ENCODE measurements at places on chromosomes 12 and 14. TPM values are rescaled to one million over a fixed set of nuclear protein-coding genes. Genes with fewer than 3 reads are reported as not detected.

DNA sequence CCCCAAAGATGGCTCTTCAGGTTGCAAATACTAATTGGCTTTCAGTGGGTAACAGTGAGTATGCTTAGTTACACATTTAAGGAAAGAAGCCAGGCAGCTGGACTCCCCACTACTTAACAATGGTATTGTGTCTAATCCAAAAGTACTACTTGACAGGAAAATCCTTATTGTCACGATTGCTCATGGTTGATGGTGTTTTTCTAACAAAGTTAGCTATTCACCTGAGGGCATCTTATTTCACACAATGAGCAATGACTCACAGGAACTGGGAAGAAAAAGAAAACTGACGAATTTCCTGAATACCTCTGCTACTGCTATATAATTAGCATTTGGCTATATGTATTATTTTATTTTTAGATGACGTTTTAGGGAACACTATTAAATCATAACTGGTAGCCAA, 33.4 kb upstream of the ALG10 start:
- DNase-seq: no peak

DNA sequence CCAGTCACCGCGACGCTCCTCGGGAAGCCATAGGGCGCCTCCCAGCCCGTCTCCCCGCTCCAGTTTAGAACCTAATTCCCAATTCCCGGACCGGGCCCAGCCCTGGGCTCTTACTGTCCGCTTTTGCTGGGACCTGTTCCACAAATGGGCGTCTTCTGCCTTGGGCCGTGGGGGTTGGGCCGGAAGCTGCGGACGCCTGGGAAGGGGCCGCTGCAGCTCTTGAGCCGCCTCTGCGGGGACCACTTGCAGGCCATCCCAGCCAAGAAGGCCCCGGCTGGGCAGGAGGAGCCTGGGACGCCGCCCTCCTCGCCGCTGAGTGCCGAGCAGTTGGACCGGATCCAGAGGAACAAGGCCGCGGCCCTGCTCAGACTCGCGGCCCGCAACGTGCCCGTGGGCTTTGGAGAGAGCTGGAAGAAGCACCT, 797 bp downstream of the UNG start:
- no peak for DNase-seq

DNA sequence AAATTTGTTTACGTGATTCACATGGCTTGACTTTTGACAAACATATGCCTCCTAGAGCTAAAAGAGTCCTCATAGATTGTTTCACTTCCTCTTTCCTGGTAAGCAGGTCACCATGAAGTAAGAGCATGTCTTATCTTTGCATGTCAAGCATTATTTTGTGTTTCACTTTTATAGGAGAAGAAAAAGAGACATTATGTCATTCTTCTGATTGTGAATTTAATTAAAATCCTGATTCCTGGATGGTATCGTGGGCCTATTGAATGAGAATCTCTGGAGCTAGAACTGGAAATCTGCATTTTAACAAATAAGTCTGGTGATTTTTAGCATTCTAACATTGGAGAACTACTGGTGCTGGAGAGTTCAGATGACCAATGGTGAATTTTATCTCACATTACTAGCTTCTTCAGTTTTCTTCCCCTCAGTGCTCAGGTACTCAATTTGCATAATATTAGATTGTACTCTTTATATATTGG, 218.6 kb upstream of the ATP2B1 start:
- peak; percentile 92 for DNase-seq

DNA sequence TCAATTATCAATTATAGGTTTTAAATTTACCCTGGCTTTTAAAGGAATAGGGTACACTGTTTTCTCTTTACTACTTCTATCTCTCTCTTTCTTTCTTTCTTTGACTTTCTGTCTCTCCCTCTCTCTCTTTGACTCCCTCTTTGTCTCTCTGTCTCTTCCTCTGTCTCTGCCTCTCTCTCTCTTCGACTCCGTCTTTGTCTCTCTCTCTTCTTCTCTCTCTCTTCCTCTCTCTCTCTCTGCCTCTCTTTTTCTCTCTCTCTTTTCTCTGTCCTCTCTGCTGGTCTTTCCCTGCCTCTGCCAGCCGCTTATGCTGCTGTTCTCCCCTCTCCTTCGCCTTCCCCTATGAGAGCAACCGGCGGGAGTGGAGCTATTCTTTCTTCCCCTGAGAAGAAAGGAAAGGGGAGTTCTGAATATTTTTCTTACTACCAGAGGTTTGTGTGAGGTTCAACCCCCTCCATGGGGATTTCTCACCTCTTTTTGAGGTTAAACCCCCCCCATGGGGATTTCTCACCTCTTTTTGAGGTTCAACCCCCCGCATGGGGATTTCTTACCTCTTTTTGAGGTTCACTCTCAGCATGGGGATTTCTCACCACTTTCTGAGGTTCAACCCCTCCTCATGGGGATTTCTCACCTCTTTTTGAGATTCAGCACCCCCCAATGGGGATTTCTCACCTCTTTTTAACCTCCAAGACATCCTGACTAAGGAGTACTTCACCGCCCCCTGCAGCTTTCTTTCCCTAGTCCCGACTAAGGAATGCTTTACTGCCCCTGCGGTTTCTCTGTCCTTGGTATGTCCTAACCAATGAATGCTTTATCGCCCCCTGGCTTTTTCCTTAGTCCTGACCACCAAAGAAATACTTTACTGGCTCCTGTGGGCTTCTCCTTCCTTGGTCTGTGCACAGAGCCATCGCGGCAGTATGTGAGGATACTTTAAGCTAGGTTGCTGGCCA, 27.4 kb upstream of the DDHD1 start:
- DNase-seq: peak; percentile 7

Gene MUCL1
- total RNA-seq: not detected

Gene NFATC4
- 130 TPM for total RNA-seq

Gene SLC22A17
- total RNA-seq: not detected

Gene SLC6A15
- total RNA-seq: not detected

- DNase-seq: no peak
Observed at GRCh38 chr12:21223930-21224329, 92.9 kb downstream of the SLCO1B1 start.

DNA sequence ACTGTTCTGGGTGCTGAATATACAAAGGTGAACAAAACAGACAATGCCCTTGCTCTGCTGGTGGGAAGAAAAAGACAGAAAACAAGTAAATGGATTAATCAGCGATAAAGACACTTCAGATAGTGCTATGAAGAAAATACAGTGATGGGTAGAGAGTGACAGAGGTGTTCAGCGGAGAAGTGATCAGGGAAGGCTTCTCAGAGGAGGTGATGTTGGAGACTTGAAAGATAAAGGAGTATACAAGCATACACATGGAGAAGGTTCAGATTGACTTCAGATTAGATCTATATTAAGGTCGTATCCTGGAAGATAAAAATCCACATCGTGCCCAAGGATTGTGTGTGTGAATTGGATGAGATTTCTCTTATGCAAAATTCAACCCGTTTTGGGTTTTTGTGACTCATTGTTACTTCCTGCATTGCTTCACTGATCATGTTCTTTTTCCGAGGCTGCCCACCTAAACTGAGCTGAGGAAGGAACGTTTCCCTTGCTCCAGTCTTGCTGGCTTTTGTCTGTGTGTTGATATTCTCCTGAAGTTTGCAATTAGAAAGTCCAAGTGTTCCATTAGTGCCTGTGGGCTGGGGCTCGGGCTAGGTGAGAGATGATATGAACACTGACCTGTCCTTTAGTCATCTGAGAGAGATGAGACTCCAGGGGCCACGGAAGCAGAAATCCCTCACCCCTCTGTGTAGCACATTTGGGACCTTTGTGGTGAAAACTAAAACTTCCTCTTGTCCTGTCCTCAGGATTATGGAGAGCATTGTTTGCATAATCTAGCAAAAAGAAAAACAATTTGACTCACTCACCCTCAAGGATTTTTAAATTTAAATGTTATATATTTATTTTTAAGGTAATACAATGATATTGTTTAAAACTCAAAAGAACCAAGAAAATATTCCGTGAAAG, 27.6 kb downstream of the PLXNC1 start:
- DNase-seq: peak; percentile 37

Gene BAZ2A
- 153 TPM for total RNA-seq

DNA sequence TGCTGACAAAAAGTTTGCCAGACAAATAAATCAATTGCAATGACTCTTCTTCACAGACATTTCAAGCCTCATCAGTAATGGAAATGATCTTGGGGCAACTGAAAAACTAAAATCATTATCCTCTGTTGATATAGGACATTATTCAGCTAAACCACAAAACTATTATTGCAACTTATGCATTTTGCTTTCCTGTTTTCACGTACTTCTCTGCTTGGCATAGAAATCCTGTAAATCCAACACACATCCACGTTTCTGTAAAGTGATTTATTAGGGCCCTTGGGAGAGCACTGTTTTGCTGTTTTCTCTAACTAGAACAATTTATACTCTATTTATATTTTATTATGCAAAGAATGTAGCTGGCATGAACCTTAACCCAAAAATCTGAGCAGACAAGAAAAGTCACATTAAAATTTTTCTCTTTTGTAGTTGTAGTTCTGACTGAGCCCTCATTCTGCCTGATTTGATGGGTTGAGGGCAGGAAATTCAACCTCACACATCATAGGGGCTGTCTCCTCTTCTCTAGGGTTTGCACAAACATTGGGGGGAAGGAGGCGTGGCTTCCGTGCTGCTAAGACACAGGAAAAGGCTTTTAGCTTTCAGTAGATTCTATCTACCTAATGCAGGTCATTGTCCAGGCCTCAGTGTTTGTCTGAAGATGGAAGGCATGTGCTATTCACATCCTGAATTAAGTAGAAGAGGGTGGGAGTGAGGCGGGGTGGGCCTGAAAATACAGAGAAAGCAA, 11.5 kb upstream of the NUP107 start:
- DNase-seq: peak; percentile 41

GRCh38 chr14:76767681-76768656, 6.7 kb downstream of the VASH1 start:
- peak; percentile 8 for DNase-seq

- no peak for DNase-seq
Observed at GRCh38 chr12:19410211-19410610, 29.1 kb upstream of the AEBP2 start.

DNA sequence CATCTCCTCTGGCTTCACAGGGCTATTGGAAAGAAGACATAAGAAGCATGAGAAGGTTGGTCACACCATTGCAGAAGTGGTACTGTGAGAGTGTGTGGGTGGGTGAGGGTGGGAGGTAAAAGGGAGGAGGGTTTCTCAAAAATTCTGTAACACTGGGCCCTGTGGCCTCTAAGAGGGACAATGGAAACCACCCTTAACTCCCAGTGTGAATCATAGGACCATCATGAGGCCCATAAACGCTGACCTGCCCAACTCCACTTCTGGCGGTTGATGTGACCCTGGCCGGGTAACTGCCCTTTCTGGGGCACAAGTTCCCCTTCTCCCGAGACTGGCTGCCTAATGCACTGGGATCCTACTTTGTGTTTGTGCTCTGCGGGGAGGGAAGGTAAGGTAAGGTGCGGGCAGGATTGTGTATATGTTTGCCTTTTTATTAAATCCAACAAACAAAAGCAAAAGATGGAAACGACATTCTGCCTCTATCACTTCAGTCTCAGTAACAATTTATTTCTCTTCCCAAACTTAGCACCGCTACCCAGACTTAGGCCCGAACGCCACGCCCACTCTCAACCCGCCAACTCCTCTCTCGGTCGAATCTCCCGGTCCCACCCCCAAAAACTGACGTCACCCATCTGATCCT, 551 bp downstream of the METTL1 start:
- peak; percentile 92 for DNase-seq

DNA sequence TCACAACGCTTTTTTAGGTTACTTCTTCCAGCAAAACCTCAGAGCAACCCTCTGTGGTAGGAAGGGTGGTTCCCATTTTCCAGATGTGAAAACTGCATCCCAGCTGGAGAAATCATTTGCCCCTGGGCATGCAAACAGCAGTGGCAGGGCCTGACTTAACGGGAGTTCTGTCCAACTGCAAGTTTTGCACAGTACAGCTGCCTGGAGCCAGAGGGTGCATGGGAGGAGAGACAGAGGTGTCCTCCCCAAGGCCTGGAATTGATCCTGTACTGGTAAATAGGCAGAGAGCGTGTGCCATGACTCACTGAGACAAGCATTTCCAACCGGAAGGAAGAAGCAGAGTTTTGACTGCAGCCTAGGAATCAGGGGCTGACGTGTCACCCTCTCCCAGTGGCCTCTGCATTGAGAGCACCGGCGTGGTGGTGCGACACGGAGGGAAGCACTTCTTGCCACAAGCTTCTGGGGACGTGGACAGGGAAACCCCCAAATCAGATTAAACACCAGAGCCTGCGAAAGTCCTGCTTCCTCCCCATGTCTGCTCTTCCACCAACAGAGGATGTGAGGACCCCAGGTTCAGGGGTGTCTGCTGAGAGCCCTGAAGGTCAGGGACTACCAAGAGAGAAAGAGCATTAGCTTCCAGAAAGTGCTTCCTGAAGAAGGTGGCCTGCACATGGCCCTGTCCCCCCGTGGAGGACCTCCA, 19.0 kb upstream of the SERPINA4 start:
- DNase-seq: no peak

DNA sequence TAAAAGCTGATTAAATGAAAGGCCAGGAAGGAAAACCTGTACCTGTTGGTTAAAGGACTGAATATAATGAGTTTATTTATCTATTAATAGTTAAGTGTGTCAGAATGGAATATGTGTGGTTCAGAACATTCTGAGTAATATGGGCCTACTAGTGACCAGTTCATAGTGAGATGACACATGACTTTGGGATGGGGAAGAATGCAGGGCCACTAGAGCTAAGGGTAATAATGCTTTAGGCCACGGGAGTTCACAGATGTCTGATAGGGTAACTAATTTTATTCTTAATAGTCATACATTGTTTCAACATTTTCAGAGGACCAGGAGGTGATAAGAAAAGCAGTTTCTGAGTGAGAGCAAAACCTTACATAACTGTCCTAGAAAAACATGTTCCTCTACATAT, 247.8 kb upstream of the OR4E1 start:
- no peak for DNase-seq

DNA sequence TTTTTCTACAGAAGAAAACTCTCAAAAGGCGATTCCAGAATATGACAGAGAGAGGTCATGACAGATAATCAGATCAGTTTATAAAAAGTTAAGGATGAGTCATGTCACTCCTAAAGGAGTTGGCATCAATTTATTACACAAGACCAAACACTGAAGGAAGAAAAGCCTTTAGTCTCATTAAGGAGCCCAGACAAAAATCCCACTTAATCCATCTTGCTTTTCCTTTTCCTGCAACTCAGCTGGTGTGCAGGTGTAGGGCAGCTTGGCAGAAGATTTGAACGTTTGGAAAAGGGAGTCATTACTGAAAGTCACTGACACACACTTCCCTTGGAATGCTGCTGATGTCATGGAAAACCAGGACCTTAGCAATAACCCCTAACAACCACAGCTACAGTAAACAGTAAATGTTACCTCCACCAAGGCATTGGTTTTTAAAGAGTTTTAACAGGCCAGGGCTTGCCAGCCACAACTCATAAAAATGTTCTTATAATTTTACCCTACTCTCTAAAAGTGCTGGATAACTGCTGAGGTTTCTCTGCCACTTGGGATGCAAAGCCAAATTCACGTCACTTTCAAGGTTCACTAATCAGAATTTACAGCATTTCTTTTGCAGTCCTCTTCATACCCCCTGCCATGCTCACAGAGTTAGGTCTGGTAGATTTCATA, 320.6 kb downstream of the RAD51B start:
- DNase-seq: no peak

Gene TAMALIN
- 1.3 TPM for total RNA-seq

Gene MYF5
- total RNA-seq: not detected

- DNase-seq: no peak
Observed at GRCh38 chr12:130958557-130959140, 4.9 kb downstream of the ADGRD1 start.
